ENCODE measurements at places on chromosomes 3 and 15.

- no peak for DNase-seq
Observed at GRCh38 chr3:15886521-15886920, 88.7 kb upstream of the ANKRD28 start.

GRCh38 chr3:8555725-8556472, 54.3 kb downstream of the LMCD1 start:
- no peak for DNase-seq

GRCh38 chr3:23836536-23837230, 30.9 kb downstream of the UBE2E1 start:
- DNase-seq = no peak

DNA sequence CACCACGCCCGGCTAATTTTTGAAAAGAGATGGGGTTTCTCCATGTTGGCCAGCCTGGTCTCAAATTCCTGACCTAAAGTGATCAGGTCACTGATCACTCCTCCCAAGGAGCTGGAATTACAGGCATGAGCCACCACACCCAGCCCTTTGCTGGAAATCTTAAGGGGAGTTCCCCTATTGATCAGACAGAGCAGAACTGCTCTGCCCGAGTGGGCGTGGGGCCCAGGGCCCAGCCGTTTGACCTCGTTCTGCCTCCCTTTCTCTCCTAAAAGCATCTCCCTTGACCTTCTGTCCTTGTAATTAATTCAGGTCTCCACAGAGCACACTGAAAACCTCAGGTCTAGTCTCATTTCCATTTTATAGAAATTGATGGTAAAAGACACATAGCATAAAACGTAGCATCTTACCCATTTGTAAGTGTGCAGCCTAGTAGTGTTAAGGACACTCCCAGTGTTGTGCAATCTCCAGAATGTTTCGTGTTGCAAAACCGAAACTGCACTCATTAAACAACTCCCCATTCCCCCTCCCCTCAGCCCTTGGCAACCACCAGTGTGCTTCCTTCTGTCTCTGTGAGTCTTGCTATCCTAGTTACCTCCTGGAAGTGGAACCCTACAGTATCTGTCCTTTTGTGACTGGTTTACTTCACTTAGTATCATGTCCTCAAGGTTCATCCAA, 89.3 kb downstream of the SLCO3A1 start:
- peak; percentile 60 for DNase-seq

GRCh38 chr3:158935846-158936245, 134.0 kb downstream of the MFSD1 start:
- peak; percentile 82 for DNase-seq

GRCh38 chr15:74726774-74727164, 1.4 kb upstream of the CYP1A1 start:
- DNase-seq = no peak

DNA sequence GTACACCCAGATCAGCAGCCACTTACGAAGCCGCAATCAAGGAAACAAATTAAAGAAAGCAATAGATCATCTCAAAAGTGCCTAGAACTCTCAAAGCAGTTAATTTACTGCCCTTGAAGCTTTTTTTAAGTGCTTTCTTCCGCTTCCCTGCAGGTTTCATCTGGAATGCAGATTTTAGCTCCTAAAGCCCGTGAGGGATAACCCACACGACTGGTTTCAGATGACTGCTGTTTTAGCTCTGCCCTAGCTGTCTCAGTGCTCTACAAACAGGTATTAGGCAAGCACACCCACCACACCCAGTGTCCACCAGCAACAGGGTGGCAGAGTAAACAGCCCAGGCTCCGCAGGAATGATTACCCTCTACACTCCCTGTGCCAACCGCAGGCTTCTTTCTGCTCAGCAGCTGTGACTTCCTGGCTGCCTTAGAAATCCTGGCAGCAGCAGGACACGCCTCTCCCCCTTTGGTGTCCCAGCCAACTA, 126.0 kb downstream of the FMN1 start:
- DNase-seq = peak; percentile 89

DNA sequence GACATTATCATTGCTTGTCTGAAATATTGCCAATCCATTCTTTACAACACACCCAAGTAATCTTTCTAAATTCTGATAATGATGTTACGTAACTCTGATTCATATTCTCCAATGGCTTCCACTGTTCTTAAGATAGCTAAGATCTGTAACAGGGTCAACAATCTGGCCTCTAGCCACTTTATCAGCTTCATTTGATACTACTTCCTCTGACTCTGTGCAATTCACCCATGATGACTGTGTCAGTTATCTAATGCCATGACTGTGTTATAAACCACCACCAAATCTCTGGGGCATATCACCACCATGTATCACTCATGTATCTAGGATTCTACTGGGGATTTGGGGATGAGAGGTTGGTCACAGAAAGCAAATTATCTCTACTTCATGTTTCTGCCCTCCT, 44.0 kb downstream of the CD200 start:
- DNase-seq = no peak

GRCh38 chr3:22372292-22373062, 621.5 kb upstream of the ZNF385D start:
- peak; percentile 74 for DNase-seq

DNA sequence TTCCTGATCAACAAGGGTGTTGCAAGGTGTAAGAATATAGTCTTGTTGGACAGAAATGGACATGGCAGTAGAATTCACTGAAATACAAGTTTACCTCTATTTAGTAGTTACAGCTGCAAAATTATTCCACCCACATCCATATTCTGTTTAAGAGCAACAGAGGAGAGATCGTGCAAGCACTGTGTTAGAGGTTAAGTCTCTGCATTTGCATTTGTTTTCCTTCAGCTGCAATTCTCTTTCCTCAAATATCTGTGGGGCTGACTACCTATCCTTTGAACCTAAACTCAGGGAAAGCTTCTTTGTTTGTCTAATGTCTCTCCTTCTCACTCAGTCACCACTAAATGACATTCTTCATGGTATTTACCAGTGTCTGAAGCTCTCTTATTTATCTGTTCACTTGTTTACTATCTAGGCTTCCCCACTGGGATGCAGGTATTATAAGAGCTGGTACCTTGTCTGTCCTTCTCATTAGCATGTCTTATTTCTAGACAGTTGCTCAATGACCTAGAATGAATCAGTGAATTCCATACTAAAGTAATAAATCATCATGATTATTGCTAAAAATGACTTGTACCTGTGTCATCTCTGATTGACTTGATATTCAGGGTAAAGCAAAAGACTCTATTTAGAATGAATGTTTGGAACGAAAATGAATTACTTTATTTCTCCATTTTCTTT, 175.3 kb upstream of the FEZF2 start:
- no peak for DNase-seq

- peak; percentile 92 for DNase-seq
Observed at GRCh38 chr15:86855307-86856291, 775.9 kb downstream of the AGBL1 start.

- DNase-seq = no peak
Observed at GRCh38 chr3:17030438-17030837, 145.7 kb downstream of the PLCL2 start.

- DNase-seq = peak; percentile 79
Observed at GRCh38 chr3:141402476-141403171, 34.3 kb downstream of the ZBTB38 start.

DNA sequence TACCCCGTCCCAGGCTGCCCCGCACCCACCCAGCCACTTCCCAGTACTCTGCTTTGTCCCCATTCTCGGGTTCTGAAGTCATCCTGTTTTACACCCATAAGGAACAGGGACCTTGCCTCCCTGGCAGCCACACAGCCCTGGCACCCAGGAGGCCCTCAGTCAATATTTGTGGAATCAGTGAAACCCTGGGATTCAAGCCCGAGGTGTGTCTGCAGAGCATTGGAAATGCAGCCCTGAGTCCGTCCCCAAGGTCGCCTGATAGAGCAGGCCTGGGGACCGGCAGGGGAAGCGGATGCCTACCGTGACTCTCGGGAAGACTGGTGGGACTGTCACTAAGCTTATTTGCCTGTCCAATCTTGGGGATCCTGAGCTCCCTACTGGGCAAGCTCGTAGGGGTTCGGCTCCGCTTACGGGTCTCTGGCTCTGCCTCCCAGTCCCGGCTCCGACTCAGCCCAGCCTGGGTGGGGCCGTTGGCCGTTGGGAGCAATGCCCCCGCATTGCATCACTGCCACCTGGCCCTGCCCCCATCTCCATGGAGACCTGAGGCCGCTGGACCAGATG, 64.4 kb upstream of the TAMM41 start:
- DNase-seq = peak; percentile 32

DNA sequence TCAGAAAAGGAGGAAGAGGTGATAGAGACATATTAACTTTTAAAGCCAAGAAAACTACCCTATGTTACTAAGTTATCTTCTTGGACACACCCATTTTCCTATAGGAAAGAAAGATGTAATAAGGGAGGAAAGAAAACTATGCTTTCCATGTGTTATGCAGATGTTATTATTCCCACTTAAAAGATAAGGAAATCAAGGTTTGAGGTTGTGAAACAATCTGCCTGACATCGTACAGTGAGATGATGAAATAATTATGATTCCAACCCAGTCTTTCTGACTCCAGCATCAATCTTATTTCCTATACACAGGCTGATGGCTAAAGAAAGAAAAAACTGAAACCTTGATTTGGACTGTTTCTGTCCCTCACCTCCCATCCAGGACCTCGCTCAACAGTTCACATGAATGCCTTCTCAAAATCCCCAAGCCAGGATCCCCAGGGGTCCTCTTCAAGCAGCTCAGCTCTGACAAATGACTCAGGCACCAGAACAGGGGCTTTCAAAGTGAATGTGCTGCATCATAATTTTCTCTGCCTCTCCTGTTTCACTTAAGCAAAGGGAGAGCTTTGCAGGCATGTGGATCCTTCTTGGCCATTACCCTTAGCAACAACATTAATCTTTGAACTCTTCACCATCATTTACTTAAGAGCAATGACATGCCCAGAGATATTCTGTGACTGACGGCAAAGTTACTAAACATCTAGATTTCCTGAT, 12.4 kb upstream of the EID1 start:
- no peak for DNase-seq

DNA sequence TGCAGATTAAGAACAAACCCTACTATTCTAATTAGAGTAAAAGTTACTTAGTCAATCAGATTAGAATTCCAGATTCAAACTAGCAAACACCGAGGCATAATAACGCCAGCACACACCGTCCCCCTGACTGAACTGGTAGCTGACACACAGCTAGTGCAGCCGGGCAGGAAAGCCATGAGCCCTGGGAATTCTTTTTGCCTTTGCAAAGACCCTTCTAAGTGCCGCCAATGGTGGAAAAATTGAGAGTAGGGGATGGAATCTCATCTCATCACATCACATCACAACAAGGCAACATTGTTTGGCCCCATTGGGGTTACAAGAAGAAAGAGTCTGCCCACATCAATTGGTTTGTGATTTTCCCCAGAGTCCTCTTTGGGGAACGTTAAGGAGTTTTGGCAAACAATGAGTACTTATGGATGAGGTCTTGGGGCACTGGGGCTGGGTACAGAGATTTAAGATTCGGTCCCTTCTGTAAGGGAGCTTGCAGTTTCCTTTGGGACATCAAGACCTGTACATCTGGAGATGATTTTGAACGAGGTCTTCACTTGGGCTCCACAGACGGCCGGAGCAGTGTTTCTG, 120.4 kb upstream of the MEF2A start:
- peak; percentile 35 for DNase-seq

DNA sequence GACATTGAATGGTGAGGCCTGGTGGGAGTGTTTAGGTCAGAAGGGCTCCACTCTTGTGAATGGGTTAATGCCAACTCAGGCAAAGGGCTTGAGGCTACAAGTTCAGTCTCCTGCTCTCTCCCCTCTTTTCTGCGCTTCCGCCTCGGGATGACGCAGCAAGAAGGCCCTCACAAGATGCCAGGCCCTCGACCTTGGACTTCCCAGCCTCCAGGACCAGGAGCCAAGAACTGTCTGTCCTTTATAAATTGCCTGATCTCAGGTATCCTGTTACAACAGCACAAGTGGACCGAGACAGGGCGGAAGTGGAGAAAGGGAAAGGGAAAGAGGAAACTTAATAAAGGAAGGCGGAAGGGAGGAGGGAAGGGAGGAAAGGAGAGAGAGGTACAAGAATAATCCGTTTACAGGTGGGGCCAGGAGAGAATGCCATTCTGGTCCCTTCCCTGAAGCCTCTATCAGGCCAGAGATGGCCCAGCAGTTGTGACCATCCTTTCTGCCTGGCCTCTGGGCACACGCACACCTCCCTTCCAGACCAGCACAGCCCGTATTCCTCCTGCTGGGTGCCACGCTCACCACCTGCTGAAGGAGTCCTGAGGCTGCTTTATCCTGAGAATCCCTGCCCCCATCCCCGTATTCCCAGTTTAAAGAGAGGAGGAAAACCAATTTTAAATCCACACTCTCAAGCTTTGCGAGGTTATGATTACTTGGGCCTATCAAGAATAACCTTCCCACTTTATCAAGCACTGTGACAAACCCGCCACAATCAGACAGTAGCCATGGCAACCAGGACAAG, 64.2 kb downstream of the OXNAD1 start:
- no peak for DNase-seq

GRCh38 chr3:169913323-169913722, 2.0 kb downstream of the SAMD7 start:
- DNase-seq = no peak

GRCh38 chr15:44718180-44718926, 7.0 kb downstream of the B2M start:
- no peak for DNase-seq

DNA sequence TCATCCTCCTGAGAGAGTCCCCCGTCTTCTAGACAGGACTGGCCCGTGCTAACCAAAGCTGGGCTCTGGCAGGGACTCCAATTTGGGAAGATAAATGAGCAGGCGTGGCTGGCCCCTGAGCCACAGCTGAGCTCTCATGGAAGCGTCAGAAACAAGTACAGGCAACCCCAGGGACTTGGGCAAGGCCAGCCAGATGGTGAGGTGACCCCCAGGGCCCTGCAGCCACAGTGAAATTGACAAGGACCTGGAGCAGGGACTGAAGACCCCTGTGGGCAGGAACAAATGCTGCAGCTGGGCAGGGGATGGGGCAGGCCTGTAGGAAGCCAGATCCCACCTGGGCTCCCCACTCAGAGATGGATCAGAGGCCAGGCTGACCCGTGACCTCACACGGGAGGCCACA, 32.8 kb upstream of the CGNL1 start:
- DNase-seq = no peak

DNA sequence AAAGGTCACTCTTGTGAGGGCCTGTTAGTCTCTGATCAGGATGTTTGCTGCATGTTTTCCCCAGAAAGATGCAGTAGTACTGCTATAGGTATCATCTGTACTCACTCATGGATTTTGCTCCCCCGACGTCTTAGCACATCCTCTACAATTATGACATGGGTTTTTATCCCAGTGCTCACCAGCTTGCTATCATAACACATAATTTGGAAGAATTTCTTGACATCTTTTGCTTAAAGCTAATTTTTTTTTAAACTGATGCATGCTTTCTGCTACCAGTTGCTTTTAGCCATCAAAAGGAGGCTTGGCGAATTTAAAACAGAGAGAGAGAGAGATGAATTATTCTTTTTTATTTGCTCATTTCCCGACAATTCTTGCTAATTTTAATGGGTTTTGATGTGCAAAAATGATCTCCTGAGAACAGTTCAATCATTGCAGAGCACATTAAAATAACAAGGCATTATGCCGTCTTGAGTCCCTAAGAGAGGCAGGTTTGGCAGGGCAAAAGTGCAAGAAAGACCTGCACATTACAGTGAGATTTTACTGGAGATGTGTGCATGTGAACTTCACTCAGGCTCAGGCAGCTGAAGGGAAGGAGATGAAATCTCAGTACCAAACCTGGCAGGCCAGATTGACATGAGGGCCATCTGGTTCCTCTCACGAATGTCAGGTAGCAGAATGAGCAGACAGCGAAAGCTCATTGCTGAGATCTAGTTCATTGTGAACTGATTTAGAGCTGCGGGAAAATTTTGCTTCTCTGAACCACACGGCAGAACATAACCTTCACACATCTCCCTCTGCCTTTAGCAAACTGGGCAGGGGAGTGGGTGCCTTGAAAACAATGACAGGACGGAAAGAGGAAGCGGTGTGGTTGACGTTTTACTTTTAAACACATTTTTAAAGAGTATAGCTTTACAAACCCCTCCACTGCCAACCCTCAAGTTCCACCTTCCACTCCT, 25.9 kb upstream of the GOLGA8B start:
- peak; percentile 75 for DNase-seq
